Forelimb muscle (tissue), 1 donor: ENCODE measurements at places on chromosomes 5 and 9.

DNA sequence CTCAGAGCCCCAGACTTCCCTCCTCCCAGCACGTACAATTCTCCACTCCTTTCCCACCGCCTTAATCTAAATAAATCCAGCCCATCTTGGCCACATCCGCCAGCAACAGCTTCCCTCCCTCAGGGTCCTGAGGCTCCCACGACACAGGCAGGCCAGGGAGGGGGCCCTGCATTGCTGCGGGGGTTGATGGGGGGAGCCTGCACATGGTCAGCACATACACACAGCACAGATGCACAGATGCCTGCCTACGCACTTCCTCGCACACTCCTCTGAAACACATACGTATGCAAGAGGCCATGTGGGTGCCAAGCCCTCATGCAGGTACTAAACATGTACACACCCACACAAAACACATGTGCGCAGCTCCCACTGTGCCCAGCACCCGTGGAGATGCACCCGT is 14.8 kb downstream of the PDGFRB start:
- no peak for DNase-seq

DNA sequence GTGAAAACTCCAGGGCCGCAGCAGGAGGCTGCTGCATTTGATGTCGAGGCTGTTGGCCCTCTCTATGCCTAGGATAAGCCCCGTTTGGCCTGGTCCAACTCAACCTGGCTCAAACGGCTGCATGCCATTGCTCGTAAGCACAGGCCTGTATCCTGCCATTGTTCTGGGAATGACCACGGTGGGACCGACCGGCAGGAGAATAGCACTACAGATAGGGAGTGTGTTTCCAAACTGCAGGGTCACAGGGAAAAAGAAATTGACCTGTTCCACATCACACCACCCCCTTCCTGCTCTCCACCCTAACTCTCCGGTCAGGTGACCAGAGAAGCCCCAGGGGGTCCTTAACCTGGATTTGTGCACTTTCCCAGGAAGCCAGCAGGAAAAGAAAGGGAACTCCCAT is 278.7 kb upstream of the KLF4 start:
- DNase-seq: no peak

DNA sequence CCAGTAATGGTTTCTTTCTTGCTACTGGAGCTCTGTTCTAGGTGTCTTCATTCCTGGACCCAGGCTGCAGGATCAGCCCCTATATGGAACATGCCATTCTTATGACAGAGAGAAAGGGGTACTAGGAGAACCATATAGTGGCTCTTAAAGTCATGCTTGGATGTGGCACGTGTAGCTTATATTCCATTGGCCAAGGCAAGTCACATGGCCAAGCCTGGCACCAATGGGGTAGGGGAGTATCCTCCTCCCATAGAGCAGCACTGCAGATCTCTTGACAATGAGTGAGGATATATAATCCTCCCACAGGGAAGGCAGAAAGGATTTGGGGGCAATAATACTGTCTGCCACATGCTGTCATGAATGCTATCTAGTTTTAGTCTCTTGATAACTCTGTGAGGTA is 193.3 kb downstream of the PALM2AKAP2 start:
- DNase-seq: no peak

GRCh38 chr5:79036769-79037168 is 32.7 kb downstream of the DMGDH start:
- no peak for DNase-seq

GRCh38 chr5:57341380-57341979 is 141.1 kb downstream of the ACTBL2 start:
- no peak for DNase-seq

DNA sequence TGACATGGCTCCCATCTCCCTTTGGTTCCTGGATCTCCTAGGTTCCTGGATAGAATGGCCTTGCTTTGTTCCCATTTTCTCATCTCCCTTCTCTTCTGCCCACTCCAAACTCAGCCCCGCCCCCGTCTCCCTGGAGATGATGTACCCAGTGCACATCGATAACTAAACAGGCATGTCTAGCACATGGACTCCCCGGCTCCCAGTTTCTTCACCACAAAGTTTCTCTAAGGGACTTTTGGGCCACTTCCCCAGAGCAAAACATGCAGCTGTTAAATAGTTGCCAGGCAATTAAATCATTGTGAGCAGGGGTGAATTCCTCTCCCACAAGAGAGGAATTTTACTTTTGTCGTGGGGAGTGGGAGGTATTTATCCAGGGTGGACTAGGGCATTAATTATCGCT is 259.0 kb downstream of the GADD45G start:
- no peak for DNase-seq

DNA sequence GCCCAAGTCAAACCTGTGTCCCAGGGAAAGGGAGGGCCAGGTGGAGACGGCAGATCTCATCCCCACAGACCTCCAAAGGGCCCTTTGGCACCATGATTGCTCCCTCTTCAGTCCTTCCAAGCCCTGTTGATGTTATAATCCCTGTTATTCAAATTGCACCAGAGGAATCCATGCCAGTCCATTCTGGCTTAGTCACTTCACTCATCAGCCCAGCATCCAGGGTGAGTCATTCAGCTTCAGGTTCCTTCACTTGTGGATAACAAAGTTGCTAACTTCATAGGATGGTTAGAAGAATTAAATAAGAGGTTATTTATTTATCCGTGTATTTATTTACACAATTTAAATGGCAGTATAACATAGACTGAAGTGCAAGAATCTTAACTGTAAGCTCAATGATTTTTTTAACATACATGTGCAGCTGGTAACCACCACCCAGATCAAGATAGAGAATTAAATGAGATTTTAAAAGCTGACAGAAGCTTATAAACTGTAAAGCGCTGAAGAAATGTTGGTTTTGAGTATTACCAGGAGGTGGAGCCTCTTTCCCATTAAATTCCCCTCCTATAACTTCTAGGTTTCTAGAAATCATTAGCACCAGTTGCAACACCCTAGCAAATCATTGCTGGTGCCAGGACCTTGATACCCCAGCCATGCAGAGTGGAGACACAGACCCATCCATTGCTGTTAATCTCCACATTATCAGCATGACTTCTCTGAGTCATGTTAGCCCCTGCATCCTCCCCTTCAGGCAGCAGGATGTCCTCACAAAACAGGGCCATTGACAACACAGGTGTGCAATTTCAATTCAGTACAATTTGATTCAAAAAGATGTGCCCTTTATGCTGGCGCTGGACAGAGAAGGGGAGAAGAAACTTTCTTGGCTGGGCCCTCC is 77.4 kb downstream of the SEC61B start:
- DNase-seq: no peak

GRCh38 chr5:58197875-58198274 is 262.0 kb downstream of the PLK2 start:
- DNase-seq: no peak

DNA sequence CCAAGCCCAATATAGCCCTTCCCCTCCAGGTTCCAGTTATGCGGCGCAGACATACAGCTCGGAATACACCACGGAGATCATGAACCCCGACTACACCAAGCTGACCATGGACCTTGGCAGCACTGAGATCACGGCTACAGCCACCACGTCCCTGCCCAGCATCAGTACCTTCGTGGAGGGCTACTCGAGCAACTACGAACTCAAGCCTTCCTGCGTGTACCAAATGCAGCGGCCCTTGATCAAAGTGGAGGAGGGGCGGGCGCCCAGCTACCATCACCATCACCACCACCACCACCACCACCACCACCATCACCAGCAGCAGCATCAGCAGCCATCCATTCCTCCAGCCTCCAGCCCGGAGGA is 6.3 kb downstream of the NR4A3 start:
- DNase-seq: no peak

DNA sequence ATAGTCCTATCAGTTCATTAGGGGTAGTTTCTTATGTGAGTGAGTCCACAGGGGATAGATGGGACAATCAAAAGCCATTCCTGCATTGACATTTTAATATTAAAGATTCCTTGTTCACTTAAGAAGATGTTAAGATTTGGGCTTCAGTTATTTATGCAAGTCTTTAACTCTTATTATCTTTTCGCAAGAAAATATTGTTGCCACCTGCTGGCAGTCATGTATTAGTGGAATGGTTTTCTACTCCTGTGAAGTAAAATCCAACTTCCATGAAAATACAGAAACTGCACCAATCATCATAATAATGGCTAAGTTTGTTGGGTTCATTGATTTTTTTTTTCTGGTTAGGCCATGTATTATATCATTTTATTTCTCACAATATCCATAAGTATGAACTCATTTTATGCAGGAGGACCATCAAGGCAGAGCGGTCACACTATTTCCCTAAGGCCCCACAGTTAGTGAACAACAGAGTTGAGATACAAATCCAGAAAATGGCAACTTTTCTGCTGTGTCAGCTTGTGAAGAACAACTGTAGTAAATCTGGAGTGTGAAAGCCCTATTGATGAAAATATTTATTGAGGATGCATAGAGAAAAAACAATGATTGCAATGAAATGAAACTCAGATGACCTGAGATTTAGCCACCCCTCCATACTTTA is 88.5 kb upstream of the TXNDC8 start:
- no peak for DNase-seq

DNA sequence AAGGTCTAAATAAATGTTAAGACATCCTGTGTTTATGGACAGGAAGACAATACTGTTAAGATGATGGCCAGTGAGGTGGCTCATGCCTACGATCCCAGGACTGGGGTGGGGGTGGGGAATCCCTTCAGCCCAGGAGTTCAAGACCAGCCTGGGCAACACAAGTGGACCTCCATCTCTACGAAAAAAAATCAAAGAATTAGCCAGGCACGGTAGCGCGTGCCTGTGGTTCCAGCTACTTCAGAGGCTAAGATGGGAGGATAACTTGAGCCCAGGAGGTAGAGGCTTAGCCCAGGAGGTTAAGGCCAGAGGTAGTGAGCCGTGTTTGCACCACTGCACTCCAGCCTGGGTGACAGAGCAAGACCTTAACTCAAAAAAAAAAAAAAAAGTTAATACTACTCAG is 5.3 kb downstream of the ROR2 start:
- DNase-seq: no peak

DNA sequence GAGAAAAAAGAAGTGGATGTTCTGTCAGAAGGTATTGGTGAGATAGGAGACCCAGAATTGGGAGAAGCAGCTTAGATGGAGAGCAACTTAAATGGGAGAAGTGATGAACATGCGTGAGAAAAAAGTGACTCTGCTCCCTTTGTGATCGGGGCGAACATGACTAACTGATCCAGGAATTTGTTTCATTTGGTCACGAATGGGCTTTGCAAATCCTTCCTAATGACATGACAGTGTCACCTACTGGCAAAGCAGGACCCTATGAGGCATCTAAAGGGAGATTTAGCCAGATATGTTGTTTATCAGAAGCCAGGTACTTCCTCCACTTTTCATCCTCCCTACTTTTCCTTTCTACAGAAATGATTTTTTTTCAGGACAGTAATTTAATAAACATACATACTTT is 787.4 kb upstream of the RGMB start:
- DNase-seq: no peak

- DNase-seq: no peak
Observed at GRCh38 chr5:60436518-60436917, 263.4 kb downstream of the DEPDC1B start.

DNA sequence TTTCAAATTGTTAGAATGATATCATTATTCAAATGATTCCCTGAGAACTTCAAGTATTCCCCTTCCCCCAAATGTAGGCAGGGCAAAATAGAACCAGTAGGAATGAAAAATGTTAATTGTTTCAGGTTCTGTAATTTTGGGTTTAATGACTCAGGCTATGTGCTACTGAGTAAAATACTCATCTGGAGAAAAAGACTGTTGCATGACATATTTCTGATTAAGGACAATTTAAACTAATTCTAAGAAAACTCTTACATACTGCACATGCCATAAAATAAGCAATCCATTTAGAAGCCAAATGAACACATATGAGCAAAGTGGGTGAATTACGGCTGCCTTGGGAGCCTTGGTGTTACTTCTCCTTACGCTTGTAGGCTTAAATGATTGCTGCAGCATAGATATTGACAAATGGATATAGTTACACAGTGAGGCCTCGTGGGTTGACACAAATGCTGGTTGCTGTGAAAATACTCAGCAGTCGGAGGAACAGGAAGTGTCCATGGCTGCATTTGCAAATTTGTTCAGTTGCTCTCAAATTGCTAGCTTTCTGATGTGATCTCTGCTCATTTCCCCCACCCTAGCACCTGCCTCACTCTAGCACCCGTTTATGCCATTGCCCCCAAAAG is 174.9 kb upstream of the DMAC1 start:
- DNase-seq: no peak

- DNase-seq: no peak
Observed at GRCh38 chr5:76192837-76193236, 109.7 kb downstream of the SV2C start.

- no peak for DNase-seq
Observed at GRCh38 chr5:170448221-170448620, 55.6 kb upstream of the KCNIP1 start.

GRCh38 chr5:124519396-124519795 is 227.0 kb downstream of the ZNF608 start:
- no peak for DNase-seq

GRCh38 chr5:55924744-55925143 is 70.0 kb downstream of the IL6ST start:
- DNase-seq: no peak

GRCh38 chr9:99606296-99606695 is 215.4 kb upstream of the NR4A3 start:
- DNase-seq: no peak

- no peak for DNase-seq
Observed at GRCh38 chr9:76441551-76442322, 17.2 kb upstream of the GCNT1 start.

- no peak for DNase-seq
Observed at GRCh38 chr9:134571326-134571931, 70.2 kb upstream of the COL5A1 start.

DNA sequence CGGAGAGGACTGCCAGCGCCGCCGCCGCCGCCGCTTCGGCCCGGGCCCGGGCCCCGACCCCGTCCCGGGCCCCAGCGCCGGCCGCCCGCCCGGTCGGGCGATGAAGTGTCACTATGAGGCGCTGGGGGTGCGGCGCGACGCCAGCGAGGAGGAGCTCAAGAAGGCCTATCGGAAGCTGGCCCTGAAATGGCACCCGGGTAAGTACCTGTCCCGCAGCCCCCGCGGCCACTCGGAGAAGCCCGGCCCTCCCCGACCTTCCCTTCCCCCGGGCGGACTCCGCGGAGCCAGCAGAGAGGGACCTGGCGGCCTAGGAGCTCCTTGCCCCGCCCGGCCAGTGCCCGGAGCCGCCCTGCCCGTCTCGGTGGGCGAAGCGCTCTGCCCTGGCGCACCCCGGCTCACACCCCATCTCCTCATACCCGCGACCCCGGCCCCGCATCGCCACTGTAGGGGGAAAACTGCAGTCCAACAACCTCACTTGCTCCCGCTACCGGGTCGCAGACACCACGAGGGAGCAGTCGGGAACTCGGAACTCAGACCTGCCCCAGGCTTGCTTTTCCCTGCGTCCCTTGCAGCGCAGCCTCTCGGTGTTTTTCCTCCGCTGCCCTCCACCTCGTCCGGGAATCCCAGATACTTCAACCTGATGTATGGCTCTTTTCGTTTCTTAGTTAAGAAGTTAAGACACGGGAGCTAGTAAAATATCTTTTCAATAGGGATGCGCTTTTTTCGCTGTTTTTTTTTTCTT is 532 bp downstream of the DNAJC21 start:
- DNase-seq: no peak

DNA sequence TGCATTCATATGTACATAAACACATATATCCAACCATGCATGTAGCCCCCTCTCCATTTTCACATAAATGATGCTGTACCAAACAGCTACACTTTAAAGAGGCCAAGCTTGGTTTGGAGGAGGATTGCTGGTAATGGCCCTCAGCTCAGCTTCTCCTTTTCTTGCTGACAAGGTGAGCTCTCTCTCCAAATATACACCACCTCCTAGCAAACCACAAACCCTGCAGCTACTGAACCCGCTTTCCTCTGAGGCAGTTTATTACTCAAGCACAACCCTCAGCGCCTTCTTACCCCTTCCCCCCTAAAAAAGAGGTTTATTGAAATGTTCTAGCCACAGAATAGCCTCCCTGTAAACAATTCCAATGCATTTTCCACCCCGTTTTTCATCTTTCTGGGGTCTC is 54.0 kb downstream of the ALG2 start:
- DNase-seq: no peak
